ENCODE measurements at places on chromosomes 11 and 22. TPM values are rescaled to one million over a fixed set of nuclear protein-coding genes. Genes with fewer than 3 reads are reported as not detected.

The OR56B4 gene
- total RNA-seq: not detected

The PVALB gene
- not detected for total RNA-seq

- DNase-seq: no peak
Observed at GRCh38 chr11:45265969-45266675, 20.0 kb downstream of the SYT13 start.

DNA sequence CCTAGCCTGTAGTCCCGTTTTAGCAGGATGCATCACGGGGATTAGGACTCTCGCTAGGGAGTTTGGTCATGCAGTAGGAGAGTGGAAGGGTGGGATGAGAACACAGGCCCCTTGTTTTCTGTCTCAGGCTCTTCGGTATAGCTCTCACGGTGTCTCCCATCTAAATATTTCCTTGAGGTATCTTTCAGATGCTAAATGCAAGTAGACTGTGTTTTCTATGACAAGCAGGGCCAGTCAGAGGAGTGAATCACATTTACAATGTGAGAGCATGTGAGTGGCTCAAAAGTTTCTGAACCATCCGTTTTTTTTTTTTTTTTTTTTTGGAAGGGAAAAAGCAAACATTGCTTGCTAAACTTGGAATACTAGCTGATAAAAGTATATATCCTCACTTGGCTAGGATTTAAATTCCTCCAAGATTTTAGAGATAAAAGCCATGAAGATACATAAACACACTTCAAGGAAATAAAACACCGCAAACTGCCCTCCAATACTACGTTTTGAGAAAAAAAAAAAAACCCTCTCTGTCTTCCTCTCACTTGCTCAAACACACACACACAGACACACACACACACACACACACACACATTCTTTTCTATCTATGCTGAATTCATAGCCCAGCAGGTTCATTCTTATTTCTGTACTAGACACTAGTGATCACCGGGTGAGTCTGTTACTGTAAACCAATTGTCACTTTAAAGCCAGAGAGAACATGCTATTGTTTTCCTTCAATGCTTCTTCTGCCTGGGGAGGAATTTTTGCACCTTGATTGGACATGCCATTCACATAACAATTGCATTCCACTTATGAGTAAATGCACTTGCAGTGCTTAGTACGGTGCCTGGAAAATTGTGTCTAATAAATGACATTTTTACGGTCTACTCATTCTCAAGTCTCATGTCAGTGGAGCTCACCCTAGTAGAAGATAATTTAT, 224.6 kb upstream of the CCDC90B start:
- no peak for DNase-seq

- no peak for DNase-seq
Observed at GRCh38 chr11:94379613-94380012, 21.6 kb downstream of the GPR83 start.

GRCh38 chr22:42078469-42079318, 806 bp upstream of the SMDT1 start:
- DNase-seq: no peak

- no peak for DNase-seq
Observed at GRCh38 chr11:109884501-109884900, 208.7 kb upstream of the ZC3H12C start.

DNA sequence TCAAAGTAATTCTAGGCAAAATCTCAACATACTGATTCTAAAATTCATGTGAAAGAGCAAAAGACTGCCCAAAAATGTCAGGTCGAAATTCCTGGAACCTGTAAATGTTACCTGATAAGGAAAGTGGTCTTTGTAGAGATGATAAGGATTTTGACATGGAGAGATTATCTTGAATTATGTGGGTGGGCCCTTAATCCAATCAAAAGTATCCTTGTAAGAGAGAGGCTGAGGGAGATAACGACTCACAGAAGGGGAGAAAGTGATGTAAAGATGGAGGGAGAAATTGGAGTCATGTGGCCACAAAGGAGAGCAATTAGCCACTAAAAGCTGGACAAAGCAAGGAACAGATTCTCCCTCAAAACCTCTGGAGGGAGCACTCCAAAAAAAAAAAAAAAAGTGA, 20.5 kb downstream of the RRM1 start:
- no peak for DNase-seq

DNA sequence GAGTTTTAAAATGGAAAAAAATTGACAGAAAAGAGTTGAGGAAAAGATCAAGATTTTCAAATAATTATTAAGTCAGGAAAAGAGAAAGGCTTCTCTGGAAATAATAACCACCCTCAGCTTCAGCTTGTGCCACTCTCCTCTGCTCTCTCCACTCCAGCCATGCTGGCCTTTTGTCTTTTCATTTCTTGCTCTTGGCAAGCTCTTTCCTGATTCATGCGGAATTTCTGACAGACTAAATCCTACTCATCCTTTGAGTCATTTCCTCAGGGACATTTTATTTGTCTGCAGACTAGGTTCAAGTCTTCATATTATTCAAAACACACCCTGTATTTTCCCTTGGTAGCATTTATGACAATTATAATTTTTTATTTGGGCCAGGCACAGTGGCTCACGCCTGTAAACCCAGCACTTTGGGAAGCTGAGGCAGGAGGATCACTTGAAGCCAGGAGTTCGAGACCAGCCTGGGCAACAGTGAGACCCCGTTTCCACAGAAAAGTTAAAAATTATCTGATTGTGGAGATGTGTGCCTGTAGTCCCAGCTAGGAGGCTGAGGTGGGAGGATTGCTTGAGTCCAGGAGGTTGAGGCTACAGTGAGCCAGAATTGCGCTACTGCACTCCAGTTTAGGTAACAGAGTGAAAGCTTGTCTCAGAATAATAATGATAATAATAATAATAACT, 7.8 kb upstream of the P4HA3 start:
- no peak for DNase-seq
